Dorsolateral prefrontal cortex (tissue), 122 donors: ENCODE measurements at places on chromosomes 2 and 18. TPM values are rescaled to one million over a fixed set of nuclear protein-coding genes. Genes with fewer than 3 reads are reported as not detected.
A peak's percentile ranks its signal among the peaks of the same experiment; 100 is the strongest.

NAB1 gene
- total RNA-seq: 57.4 TPM

- no peak for DNase-seq
Observed at GRCh38 chr18:39958876-39959275, 1996.2 kb upstream of the PIK3C3 start.

GRCh38 chr2:152759290-152760072 is 41.1 kb downstream of the ARL6IP6 start:
- DNase-seq: no peak

DNA sequence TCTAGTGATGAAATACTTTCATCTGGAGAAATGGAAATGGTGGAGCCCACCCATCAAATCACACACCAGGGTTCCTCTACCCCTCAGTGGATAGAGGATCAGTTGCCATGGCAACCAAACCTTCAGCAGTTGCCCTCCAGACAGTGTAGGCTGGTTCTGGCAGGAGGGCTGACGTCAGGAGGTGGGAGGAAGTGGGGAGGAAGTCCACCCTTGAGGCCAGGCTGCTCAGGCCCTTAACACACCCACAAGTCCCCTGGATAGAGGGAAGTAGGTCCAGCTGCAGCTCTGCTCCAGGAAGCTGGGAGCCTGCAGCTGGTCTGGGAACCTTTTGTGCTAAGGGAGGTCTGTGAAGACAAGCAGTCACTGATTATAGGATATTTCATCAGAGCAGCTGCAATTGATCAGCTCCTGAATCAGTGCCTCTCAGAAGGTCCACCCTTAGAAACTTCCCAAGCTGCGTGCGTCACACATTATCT is 186.6 kb downstream of the MTX2 start:
- DNase-seq: no peak

TUBB8B gene
- not detected for total RNA-seq

- no peak for DNase-seq
Observed at GRCh38 chr2:138276339-138276738, 225.2 kb upstream of the SPOPL start.

- DNase-seq: peak; percentile 3
Observed at GRCh38 chr2:42970151-42970550, 177.8 kb upstream of the HAAO start.

MPP4 gene
- 0.88 TPM for total RNA-seq

CXCR1 gene
- 0.79 TPM for total RNA-seq

KLHL29 gene
- total RNA-seq: 28.3 TPM

DNA sequence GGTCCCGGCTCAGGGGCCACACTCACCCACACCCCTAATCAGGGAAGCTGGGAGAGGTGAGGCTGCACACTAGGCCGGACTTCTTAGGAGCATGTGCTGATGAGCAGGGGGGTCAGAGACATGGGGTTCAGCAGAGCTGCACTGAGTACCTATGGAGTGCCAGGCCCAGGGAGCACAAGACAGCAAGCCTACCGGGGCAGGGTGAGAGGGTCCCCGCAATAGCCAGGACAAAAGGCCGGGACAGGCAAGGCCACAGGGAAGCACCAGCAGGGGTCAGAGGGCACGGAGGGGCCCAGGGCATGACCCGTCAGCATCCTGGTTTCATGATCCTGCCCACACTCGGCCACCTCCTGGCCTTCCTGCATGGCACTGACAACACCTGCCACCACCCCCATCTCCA is 73.5 kb downstream of the TNS1 start:
- no peak for DNase-seq

GRCh38 chr18:63267975-63268721 is 51.4 kb downstream of the BCL2 start:
- no peak for DNase-seq

- no peak for DNase-seq
Observed at GRCh38 chr2:33265584-33266338, 210.7 kb upstream of the RASGRP3 start.

GRCh38 chr2:203692031-203692710 is 14.3 kb upstream of the CD28 start:
- DNase-seq: no peak
